ENCODE measurements at places on chromosomes 5 and 9.
A peak's percentile ranks its signal among the peaks of the same experiment; 100 is the strongest.

DNA sequence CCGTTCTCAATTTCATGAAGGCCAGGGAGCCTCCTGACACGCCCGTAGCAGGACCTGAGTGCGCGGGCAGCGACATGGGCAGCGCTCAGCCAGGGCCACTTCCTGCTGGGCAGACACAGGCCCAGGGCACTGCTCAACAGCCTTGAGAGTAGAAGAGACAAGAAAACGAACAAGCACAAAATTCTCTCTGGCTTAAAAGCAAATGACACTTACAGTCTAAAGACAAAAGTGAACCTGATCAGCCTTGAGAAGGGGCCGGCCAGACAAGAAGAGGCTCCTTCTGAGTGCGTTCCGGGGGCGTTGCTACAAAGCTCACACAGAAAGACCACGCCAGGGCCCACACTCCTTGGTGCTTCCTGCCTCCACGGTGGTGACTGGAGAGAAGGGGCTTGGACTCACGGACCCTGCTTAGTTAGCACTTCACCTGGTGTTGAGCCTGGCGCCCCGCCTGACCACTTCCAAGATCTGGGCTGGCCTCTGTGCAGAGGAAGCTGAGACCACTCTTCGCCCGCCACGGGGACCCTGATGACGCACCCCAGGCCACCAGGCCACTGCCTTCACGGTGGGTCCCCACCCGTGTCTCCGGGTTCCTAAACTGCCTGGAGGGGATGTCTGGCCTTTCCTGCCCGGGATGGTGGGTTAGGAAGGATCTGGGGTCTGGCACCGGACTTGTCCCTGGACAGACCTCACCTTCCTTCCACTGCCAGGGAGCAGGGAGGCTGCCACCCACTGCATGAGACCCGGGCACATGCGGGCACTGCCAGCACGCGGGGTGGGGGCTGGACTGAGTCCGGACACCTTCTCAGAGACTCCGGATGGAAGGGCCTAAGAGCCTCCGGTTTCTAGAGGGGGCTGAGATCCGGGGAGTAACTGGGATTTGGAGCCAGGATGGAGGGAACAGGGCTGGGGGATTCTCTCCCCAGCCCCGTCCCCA, 1.3 kb downstream of the SLC12A7 start:
- no peak for DNase-seq

- no peak for DNase-seq
Measured at GRCh38 chr5:90289837-90290236, 119.7 kb downstream of the CETN3 start.

DNA sequence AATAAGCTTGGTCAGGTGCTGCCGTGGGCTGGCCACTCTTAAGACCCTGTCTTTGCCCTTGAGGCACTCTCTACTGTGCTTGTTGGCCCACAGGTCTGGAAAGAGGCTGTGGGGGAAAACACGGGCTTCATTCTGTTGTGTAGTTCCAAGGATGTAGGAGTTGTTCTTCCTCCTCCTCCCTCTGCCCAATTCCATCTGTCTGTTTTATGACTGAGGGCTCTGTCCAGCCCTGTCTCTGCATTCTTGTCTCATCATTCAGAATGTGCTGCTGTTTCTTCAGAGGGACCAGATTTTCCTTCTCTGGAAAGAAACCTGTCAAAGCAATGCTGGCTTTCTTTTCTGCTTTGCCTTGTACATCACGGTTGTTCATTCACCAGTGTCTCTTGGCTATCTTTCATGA, 84.1 kb downstream of the MAP1B start:
- DNase-seq, result no peak

DNA sequence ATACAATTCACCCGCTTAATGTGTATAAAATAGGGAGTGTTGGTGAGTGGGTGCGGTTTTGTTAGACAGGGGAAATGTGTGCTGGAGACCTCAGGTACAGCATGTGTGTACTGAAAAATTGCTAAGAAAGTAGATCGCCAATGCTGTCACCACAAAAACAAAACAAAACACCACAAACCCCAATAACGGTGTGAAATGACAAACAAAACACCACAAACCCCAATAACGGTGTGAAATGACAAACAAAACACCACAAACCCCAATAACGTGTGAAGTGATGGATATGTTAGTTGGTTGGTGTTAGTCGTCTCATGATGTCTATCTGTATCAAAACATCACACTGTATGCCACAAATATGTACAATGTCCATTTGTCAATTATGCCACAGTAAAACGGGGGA, 14.2 kb upstream of the GFPT2 start:
- no peak for DNase-seq

GRCh38 chr9:82894961-82895821, 167.8 kb downstream of the RASEF start:
- no peak for DNase-seq

DNA sequence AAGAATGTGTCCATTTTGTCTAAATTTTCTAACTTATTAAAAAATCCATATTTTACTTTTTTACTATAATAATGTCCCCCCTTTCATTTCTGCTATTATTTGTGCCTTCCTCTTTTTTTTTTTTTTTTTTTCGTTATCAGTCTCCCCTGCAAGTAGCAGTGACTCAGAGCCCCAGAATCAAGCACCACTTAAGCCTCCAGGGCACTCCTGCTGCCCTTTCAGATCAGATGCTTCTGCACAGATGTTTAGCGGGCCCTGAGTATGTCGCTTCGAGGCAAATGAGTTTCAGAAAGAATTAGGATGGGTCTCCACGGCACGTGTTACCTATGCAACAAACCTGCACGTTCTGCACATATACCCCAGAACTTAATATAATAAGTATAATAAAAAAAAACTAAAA, 11.7 kb downstream of the MED7 start:
- no peak for DNase-seq

DNA sequence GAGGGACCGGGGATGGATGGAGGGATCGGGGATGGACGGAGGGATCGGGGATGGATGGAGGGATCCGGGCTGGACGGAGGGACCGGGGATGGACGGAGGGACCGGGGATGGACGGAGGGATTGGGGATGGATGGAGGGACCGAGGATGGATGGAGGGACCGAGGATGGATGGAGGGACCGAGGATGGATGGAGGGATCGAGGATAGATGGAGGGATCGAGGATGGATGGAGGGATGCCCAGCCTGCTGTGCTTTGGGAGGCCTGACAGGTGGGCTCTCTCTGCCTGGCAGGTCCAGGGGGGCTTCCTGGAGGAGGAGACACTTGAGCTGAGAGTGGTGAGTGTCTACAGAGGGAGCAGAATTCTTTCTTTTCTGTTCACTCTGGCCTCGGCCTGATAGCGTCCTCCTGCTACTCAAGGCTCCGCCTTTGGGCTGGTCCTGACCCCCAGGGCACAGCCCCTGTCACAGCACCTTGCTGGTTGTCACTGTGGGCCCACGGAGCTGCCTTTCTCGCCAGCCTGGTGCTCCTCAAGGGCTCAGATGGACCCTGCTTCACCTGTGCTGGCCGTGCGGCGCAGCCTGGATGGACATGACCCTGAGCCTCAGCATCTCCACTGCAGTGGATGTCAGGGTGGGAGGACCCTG, 42.2 kb upstream of the RNF130 start:
- no peak for DNase-seq

- DNase-seq, result no peak
Measured at GRCh38 chr9:93587651-93588347, 11.4 kb downstream of the PHF2 start.

- DNase-seq, result no peak
Measured at GRCh38 chr5:2493356-2493755, 258.1 kb downstream of the IRX2 start.

GRCh38 chr5:57317341-57317740, 143.5 kb downstream of the GPBP1 start:
- no peak for DNase-seq

DNA sequence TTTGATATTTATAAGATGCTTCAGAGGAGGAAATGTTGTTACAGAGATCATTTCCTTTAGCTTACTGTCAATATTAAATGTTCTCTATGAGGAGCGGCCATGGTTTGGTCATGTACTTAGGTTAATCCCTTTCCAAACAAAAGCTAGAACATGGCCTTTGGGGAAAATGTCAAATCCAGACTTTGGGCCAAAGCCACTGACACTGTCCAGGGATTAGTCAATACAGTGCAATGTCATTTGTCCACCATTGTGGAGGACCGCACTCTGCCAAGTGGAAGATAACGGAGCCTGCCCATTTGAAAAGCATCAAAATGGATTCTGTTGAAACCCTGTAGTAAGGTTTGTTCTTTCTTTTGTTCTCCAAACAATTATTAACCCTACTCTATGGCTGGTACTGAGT, 50.1 kb downstream of the FRMPD1 start:
- DNase-seq, result no peak

DNA sequence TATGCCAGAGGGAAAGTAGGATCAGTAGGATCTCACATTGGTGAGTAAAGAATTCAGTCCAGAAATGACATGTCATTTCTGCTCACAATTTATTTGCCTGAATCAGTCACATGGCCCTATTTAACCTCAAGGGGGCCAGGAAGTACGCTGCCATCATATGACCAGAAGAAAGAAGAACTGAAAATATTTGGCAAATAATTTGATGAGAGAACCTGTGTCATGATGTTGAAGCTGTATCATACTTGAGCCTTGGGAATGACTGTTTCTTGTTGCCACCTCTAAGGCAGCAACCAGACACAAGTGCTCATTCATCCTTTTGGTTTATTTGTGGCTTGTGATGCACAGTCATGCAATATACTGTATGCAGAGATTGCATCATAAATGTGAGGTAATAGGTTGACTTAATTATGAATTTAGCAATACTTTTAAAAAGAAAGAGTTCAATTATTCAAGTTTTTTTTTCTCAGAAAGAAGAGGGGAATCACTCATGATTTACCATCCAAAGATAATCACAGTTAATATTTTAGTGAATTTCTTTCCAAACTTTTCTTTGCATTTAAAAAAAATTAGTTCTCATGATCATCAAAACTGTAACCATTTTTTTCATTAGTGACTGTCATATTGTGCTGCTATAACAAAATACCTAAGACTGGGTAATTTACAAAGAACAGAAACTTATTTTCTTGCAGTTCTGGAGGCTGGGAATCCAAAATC, 8.2 kb upstream of the ZFYVE16 start:
- DNase-seq, result no peak

- DNase-seq, result no peak
Measured at GRCh38 chr5:6508931-6509330, 60.3 kb downstream of the UBE2QL1 start.

DNA sequence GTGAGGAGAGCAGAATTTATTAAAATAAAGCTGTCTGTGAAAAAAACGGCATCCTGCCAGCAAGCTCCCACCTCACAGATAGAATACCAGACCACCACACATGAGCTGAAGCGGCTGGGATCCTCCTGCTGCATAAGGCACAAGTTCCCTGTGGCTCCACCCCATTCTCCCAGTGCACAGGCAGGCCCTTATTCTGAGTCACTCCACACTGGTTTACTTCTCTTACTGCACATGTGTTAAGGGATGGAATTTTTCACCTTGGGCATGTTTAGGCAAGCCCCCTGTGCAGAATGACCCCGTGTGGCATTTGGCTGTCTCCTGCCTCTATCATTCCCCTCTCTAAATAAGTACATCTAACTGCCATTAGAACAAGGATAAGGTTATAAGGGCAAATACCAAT, 115.0 kb upstream of the ELAVL2 start:
- DNase-seq, result no peak

- DNase-seq, result peak; percentile 54
Measured at GRCh38 chr5:151570512-151571269, 20.4 kb downstream of the FAT2 start.

DNA sequence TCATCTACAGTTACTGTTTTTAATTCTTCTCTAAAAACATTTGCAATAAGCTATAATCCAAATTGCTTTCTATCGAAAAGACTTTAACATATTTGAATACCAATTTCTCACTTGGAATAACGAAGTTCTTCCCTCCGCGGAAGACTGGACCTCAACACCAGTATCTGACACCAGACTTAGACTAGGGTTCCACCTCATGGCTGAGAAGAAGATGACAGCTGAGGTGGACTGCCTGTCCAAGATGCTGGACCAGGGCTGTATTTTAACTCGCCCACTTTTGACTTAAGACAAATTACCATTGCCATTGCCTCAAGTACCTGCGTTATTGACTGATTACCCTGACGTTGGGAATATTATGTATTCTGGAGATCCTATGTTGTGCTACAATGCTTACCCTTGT, 34.1 kb downstream of the ZMAT2 start:
- DNase-seq, result peak; percentile 11

Data from iPS-NIHi11 (cell line).